NCI-H1417 (cell line): ENCODE measurements at places on chromosomes 3 and 15.

DNA sequence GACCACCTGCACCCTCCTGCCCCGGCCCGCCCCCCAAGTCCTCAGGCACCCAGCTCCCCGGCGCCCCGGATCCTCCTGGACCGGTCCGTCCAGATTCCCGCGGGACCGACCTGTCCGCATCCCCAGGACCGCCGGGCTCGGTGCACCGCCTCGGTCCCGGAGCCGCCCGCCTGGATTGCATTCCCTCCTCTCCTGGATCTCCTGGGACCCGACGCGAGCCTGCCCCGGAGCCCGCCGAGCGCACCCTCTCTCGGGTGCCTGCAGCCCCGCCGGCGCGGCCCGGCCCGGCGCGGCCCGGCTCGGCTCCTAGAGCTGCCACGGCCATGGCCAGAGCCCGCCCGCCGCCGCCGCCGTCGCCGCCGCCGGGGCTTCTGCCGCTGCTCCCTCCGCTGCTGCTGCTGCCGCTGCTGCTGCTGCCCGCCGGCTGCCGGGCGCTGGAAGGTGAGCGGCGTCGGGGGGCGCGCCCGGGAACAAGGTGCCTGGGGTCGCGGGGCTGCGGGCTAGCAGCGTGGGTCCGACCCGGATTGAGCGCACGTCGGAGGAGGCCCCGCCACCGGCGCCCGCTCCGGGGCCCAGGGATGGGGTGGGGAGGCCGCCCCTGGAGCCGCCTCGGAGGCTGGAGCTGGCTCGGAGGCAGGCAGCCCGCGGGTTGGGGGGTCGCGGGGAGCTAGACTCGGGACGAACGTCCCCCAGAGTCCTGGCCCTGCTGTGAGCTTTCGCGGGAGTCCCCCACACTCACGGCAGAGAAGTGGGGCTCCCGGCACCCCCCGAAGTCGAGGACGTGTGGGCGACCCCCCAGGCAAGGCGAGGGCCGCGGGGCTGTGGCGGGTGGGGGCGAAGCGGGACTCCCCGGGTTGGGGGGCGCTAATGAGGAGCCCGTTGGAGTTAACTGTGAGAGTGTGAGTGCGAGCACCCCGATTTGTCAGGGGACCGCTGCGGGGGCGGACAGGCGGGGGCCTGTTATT, 610 bp downstream of the EPHB3 start:
- peak; percentile 62 for DNase-seq

GRCh38 chr3:42936157-42936981, 30.4 kb downstream of the ZNF662 start:
- DNase-seq = no peak

GRCh38 chr3:136350557-136350956, 100.4 kb downstream of the PCCB start:
- DNase-seq = no peak

- peak; percentile 89 for DNase-seq
Observed at GRCh38 chr3:157220211-157220610, 60.3 kb upstream of the CCNL1 start.
